ENCODE measurements at places on chromosomes 5 and 9.

DNA sequence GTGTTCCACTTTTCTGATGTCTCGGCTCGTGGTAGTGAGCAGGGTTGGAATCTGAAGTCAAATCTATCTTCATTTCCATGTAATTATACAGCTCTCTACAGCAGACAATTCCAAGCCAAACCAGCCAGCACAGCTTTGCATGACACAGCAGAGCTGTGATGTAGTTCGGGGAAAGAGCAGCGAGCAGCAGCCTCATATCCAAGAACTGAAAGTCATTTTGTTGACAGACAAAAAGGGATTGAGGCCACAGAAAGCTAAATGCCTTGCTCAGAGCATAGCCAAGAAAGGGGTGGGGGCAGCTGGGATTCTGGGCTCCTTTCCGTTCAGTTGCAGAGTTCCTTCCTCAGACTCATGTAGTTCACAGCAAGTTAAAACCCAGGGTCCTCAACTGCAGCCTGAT lies 32.1 kb downstream of the LCP2 start:
- no peak for DNase-seq

DNA sequence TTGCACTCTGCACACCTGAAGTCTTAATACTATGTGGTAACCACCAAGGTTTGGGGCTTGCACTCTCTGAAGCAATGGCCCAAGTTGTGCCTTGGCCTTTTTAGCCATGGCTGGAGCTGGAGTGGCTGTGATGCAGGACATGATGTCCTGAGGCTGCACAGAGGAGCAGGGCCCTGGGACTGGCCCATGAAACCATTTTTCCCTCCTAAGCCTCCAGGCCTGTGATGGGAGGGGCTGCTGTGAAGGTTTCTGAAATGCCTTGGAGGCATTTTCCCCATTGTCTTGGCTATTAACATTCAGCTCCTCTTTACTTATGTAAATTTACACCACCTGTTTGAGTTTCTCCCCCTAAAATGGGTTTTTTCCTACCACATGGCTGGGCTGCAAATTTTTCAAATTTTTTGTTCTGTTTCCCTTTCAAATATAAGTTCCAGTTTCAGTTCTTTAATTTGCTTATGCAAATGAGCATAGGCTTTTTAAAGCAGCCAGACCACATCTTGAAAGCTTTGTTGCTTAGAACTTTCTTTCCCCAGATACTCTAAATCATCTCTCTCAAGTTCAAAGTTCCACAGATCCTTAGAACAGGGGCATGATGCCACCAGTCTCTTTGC lies 237.4 kb upstream of the DMAC1 start:
- no peak for DNase-seq

- no peak for DNase-seq
Observed at GRCh38 chr5:153516504-153517240, 26.2 kb downstream of the GRIA1 start.

- DNase-seq = no peak
Observed at GRCh38 chr5:168137265-168137664, 154.2 kb upstream of the WWC1 start.

DNA sequence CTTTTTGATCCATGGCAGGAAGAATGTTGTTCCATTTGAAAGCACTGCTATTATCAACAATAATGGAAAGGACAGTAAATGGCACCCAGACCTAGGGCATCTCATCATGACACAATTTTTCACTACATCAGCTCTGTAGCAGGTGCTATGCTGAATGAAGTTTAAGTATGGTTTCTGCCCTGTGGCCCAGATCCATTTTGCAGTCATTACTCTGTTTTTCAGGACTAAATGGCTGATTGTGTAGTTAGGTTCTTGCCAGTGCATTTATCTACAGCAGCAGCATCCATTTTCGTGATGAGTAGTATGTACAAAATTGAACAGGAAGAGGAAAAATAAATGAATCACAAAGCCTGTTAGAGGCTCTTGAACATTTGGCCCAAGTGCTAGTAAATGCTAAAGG lies 270.5 kb upstream of the CD180 start:
- no peak for DNase-seq

GRCh38 chr5:134825212-134825611 lies 20.6 kb upstream of the C5orf24 start:
- no peak for DNase-seq

DNA sequence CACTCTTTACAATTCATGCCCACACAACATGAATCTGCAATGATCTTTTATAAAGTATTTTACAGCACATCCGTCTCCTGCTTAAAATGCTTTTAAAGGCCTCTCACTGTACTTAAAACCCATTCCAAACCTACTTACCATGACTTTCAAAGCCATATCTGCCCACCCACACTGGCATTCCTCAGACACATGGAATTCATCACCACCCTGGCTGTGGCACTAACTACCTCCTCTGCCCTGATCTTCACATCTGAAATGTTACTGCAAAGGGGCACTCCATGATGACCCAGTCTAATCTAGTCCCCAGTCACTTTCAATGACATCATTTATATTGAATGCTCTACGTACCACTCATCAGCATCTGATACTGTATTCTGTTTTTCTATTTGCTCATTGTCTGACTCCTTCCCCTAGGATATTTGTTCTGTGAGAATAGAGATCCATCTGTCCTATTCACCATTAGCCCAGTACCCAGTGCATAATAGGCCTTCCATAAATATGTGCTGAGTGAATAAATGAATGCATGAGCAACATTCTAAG lies 193.2 kb upstream of the KIF2A start:
- no peak for DNase-seq

DNA sequence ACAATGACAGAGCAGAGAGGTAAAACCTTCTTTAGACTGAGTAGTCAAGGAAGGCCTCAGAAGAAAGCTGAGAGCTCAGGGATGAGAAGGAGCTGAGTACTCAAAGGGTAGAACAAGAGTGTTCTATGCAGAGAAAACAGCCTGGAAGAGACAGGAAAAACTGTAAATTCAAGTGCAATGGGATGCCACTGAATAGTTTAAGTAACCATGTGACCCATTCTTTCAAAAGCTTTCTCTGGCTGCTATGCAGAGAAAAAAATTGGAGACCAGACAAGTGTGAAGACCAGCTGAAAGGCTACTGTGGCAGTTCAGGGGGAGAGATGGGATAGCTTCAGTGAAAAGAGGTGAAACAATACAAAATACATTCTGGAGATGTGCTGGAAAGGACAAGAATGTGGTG lies 61.3 kb upstream of the RNF38 start:
- DNase-seq = no peak

DNA sequence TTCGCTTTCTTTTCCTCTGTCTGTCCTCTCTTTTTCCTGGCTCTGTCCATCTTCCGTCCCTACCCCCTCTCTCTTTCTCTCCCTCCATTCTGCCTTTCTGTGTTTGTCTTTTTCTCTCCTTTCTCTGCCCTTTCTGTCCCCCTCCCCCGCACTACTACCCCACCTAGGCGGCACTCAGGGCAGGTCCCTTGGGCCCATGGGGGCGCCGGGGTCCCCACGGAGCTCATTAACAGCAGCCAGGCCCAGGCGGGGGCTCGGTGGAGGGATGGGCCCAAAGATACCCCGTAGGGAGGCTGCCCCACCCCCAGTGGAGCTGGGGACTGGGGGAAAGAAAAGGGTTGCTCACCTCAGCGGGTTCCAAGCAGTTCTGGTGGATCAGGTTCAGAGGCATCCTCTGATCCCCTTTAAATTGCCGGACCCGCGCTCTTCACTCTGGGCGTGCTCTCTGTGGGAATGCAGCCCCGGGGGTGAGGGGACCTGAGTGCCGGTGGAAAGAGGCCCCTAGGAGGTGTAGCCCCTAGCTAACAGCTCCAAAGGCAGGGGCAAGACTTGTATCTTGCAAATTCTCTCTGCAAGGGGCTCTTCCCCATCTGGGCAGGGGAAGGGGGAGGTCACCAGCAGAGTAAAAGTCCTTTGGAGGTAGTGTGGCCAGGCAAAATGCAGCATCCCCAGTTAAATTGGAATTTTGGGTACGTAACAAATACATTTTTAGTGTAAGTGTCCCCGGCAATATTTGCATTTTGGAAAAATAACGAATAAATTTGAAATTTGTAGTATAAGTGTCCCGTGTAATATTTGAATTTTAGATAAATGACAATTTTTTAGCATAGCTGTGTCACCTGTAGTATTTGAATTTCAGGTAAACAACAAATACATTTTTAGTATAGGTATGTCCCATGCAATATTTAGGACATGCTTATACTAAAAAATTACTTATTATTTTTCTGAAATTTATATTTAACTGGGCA lies 7.4 kb downstream of the LHX2 start:
- DNase-seq = no peak

DNA sequence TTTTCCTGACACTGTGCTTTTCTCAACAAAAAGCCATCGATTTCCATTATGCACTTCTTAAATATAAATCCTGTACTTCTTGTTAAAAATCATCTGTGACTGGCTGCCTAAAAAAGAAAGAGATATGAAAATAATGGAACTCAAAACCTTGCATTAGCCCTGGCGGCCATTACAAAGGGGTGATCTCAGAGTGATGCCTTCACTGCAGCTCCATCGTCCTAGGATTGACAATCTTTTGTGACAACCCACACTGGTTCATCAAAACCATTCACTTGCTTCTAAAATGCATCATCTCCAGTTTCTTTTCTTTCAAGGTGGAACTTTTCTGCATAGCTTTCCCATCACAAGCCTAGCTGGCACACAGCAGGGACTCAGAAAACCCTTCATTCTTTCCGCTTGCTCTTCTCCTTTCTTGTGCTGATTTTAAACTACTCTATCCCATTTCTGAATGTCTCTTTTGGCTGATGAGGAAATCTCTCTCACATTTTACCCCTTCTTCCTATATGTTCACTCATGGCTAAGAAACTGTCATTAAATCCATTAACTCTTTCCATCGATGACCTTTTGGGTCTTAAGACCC lies 351.9 kb downstream of the GLIS3 start:
- no peak for DNase-seq

DNA sequence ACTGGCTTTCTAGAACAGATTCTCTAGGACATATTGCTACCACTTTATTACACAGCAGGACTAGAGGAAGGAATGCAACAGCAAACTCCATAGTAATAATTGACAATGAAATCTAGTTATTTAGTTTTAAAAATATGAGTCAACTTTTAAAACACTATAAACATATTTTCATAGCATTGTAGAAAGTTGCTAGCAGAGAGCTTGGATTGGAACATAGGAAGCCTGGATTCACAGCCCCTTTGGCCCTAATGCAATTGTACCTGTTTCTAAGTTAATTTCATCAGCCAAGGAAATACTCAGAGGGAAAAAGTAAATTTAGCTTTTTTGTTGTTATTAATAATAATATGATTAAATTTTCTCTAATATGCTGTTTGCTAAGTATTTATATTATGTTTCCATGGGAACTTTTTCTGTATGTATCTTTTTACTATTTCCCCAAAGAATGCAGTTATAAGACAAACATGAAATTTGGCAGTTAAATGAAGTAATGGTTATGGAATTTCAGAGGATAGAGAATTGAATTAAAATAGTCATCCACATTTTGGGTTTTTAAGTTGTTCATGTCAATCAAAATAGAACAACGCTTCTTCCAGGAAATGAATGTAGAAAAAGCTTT lies 45.6 kb downstream of the VCAN start:
- DNase-seq = no peak

- no peak for DNase-seq
Observed at GRCh38 chr5:75048457-75048953, 3.9 kb downstream of the GCNT4 start.

DNA sequence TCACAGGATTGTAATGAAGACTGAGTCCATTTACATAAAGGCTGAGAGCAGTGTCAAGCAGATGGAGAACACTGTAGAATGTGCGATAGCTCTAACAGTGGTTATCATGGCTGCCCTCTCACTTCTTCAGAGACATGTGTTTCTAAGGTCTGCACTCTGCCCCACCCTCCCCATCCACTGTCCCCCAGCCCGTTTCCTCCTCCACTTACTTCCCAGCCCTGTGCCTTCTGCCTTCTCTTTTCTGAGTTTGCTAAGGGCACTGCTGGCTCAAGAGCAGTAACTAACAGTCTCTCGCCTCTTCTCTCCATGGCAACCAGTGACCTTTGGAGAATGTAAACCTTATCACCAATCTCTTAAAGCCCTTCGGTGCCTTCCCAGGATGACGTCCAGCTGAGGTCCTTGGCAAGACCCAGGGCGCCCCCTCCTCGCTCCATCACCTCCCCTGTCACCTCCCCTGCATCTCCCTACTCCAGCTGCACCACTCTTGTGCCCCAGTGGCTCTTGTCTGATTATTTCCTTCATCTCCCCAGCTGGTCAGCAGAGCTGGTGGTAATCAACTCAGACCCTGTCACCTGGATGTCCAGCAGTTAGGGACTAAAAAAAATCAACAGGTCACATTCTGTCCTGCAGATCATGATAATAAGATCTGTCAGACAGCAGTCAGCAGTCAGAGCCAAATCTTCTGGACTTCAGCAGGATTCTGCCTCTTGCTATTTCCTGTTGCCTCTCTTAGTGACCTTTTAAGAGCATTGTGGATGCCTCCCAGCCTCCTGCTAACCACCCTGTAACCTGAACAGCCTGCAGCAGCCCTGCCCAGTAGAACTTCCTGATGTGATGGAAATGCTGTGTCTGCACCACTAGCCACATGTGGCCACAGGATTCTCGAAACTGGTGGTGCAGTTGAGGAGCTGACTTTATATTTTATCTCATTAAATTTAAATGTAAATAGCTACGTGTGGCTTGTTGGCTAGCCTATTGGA lies 9.0 kb downstream of the FXN start:
- no peak for DNase-seq

Measured in Jurkat, Clone E6-1 (cell line).